ENCODE measurements at places on chromosomes 1 and 21.

- H3K4me3 ChIP-seq, result no peak overlapping the region
- DNase-seq, result no peak
- H3K27ac ChIP-seq, result no peak overlapping the region
- no peaks in the 10 kb centered on the region for H3K4me1 ChIP-seq
- peaks cover 16% of the 10 kb centered on the region for H3K27me3 ChIP-seq
- no peaks in the 10 kb centered on the region for H3K36me3 ChIP-seq
Observed at GRCh38 chr1:37308031-37308960, 166.1 kb upstream of the ZC3H12A start.

DNA sequence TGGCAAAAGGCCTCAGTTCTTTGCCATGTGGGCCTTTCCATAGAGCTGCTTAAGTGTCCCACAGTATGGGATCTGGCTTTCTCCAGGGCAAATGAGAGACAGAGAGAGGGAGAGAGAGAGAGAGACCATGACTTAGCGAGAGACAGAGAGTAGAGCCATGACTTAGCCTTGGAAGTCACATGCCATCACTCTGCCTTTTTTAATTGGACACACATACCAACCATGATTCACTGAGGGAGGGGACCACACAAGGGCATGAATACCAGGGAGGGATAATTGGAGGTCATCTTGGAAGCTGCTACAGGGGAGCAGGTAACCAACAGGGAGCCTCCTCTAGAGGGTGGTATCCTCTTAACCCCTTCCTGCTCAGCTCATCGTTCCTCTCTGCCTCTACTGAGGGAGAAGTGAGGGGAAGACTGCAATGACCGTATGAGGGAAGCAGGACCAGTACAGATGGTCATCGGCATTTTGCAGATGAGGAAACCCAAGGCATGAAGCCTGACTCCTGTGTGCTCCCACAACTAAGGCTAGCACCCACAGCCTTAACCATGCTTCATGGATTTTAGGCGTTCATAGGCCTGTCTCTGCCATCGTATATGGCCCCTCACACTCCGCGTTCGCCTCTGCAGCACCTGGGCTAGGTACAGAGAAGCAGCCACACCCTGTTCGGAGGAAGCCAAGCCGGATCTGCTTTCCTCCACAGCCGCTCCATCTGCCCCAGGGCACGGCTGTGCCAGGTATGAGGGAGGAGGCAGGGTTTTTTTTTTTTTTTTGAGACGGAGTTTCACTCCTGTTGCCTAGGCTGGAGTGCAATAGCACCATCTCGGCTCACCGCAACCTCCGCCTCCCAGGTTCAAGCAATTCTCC is 38.6 kb downstream of the MEF2D start:
- H3K27me3 ChIP-seq, result no peaks in the 10 kb centered on the region
- H3K36me3 ChIP-seq, result peaks cover 6% of the 10 kb centered on the region
- no peak overlapping the region for H3K27ac ChIP-seq

- no peak overlapping the region for H3K27ac ChIP-seq
- H3K36me3 ChIP-seq, result no peaks in the 10 kb centered on the region
- H3K27me3 ChIP-seq, result peaks cover 2% of the 10 kb centered on the region
- H3K4me3 ChIP-seq, result no peak overlapping the region
- H3K4me1 ChIP-seq, result no peaks in the 10 kb centered on the region
- no peak for DNase-seq
Observed at GRCh38 chr1:64124704-64125440, 78.6 kb upstream of the UBE2U start.

GRCh38 chr1:27011058-27011764 is 1.4 kb downstream of the TENT5B start:
- H3K36me3 ChIP-seq, result no peaks in the 10 kb centered on the region
- peaks cover 5% of the 10 kb centered on the region for H3K4me1 ChIP-seq
- peaks cover 20% of the 10 kb centered on the region for H3K27me3 ChIP-seq
- H3K27ac ChIP-seq, result no peak overlapping the region
- H3K4me3 ChIP-seq, result peak overlapping the region; percentile 6

DNA sequence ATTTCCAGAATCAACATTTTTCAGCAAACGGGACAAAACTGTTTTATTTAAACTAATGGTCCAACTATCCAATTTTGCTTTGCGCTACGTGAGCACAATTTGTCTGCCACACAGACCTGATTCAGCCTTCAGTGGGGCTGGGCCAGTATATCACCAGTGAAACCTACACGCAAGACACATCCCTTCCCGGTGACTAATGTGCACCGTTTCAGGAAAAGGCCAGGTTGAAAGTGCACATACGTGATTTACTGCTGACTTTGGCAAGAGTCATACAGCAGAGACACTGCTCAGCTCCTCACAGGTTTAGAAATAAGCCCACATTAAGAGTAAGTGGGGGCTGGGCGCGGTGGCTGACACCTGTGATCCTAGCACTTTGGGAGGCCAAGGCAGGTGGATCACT is 5.1 kb upstream of the TMEM51 start:
- H3K36me3 ChIP-seq, result no peaks in the 10 kb centered on the region
- no peak for DNase-seq
- H3K4me1 ChIP-seq, result peaks cover 4% of the 10 kb centered on the region
- H3K4me3 ChIP-seq, result no peak overlapping the region

DNA sequence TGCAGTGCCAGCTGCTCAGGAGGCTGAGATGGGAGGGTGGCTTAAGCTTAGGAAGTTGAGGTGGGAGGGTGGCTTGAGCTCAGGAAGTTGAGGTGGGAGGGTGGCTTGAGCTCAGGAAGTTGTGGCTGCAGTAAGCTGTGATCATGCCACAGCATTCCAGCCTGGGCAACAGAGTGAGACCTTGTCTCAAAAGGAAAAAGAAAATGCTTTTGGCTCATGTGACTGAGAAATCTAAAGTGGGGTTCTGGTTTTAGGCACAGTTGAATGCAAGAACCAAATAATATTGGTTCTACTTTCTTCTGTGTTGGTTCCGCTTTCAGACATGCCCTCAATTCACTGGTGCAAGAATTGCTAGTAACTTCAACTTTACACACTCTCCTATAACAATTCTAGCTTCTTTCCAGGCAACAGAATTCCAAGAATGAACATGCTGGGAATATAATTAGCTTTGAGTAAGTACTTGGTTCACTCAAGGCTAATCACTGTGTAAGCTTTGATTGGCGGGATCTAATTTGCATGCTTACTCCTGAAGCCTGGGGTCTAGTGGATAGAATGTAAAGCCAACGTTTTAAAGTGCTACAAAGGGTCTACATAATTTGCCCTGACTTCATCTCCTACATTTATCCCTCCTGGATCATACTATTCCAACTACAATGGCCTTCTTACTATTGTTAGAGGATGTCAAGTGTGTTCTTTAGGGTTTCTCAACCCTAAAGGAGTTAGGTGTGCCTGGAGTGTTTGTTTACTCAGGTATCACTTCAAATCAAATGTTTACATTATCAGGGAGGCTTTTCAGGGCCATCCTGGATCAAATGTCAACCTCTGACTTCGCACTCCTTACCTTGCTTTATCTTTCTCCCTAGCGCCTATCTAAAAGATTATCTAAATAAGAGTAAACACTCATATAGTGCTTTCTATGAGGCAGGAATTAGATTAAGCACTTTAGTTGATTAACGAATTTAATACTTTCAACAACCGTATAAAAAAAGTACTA is 115.1 kb downstream of the SLC16A1 start:
- H3K4me3 ChIP-seq, result no peak overlapping the region
- peak; percentile 14 for DNase-seq
- H3K36me3 ChIP-seq, result no peaks in the 10 kb centered on the region
- peaks cover 21% of the 10 kb centered on the region for H3K4me1 ChIP-seq

DNA sequence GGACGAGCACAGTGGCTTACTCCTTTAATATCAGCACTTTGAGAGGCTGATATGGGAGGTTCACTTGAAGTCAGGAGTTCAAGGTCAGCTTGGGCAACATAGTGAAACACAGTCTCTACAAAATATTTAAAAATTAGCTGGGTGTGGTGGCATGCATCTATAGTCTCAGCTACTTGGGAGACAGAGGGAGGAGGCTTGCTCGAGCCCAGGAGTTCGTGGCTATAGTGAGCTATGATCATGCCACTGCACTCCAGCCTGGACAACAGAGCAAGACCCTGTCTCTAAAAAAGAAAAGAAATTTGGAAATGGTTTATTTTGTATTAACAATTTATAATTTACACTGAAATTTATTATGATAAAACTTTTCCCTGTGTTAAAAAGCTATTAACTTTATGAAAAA is 1.7 kb upstream of the ANGPTL3 start:
- DNase-seq, result no peak
- H3K36me3 ChIP-seq, result no peaks in the 10 kb centered on the region
- H3K27me3 ChIP-seq, result no peaks in the 10 kb centered on the region
- no peak overlapping the region for H3K4me3 ChIP-seq

DNA sequence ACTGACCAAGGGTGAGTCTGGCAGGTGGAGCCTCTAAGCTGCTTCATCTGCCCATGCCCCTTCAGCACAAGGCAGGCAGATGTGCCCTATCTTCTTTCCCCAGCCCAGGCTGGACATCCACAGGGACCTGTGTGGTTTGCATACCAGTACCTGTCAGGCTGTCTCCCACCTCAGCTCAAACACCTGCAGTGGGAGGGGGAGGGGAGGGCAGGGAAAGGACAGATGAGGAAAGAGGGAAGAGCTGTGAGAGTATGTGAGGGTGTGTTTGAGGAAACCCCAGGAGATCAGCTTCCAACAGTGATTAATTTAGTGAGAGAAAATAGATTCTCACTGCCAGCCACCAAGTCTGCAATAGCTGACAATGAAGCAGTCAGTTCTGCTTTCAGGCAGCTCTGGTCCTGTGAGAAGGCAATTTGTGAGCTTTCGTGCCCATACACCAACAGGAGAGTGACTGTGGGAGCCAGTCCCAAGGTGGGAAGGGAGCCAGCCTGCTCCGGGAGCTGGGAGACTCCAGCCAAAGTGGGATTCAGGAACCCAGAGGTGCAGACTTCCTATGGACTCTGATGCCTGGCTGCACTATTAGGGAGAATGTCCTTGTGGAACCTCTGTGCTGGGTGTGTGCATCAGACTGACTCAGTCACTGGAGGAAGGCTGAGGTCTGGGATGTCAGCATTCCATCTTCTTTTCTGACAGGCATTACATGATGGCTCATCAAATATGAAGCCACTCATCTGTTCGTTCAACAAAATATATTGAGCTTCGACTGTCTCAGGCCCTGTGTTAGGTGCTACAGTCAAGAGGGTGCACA is 59.7 kb downstream of the TNR start:
- no peaks in the 10 kb centered on the region for H3K36me3 ChIP-seq
- H3K4me1 ChIP-seq, result no peaks in the 10 kb centered on the region
- H3K27ac ChIP-seq, result no peak overlapping the region
- no peak for DNase-seq
- H3K4me3 ChIP-seq, result no peak overlapping the region

Data from activated naive CD4-positive, alpha-beta T cell treated with anti-CD3 and anti-CD28 coated beads for 36 hours (primary cell).